ENCODE measurements at places on chromosomes 16 and 17.

- no peak for DNase-seq
Observed at GRCh38 chr16:64968539-64968938, 153.3 kb downstream of the CDH11 start.

DNA sequence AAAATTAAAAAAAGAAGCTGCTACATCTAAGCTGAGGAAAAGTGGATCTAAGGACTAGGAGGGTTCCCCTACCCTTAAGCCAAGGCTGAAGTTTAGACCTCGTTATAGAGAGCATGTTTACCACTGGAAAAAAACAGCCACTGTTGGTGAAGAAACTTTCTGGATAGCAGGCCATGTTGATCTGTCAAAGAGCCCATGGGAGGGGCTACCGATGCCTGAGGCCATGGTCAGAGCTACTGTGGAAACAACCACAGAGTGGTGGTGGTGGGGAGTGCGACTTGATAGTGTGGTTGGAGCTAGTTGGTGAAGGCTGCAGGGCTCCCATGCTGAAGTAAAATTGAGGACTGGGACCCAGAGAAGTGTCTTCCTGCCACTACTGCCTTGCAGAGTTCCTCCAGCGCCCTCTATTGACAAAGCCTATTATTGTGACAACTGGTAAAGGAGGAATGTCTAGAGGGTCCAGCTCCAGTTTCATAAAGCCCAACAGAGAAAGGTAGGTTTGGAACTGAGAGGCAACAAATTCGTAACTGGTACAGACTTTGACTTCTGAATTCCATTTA lies 12.7 kb upstream of the FAM20A start:
- DNase-seq = peak; percentile 66

GRCh38 chr16:81543571-81543970 lies 99.0 kb downstream of the CMIP start:
- peak; percentile 46 for DNase-seq

DNA sequence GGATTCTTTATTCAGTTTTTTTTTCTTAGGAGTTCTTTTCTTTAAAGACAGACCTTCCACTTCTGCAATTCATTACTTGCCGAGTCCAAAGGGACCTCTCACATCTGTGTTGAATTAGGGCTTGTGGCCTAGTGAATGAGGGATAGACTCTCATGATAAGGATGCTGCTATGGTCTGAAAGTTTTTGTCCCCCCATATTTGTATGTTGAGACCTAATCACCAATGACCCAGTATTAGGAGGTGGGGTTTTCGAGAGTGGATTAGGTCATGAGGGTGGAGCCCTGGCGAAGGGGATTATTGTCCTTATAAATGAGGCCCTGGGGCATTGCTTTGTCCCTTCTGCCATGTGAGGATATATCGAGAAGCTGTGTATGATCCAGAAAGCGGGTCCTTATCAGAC lies 9.5 kb downstream of the KRT12 start:
- peak; percentile 78 for DNase-seq

GRCh38 chr16:22642416-22643088 lies 131.9 kb downstream of the NPIPB5 start:
- no peak for DNase-seq

- DNase-seq = no peak
Observed at GRCh38 chr16:66873685-66874055, 6.6 kb upstream of the PDP2 start.

GRCh38 chr16:28267356-28267755 lies 25.0 kb upstream of the SBK1 start:
- DNase-seq = no peak

- no peak for DNase-seq
Observed at GRCh38 chr17:67784364-67785121, 40.8 kb upstream of the BPTF start.

DNA sequence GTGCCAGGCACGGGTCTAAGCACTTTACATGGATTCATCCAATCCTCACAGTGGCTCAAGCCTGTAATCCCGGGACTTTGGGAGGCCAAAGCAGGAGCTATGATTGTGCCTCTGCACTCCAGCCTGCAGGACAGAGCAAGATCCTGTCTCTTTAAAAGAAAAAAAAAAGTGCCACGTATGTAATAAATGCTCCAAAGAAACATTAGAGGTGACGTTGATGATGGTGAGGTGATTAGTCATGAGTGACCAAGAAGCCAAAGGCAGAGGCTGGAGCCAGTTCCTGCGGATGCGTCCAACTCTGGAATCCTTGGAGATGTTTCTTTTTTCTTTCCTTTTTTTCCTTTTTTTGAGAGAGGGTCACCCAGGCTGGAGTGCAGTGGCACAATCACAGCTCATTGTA lies 59.4 kb upstream of the SIAH1 start:
- peak; percentile 94 for DNase-seq

GRCh38 chr17:50267074-50267841 lies 7.0 kb upstream of the TMEM92 start:
- DNase-seq = peak; percentile 68

DNA sequence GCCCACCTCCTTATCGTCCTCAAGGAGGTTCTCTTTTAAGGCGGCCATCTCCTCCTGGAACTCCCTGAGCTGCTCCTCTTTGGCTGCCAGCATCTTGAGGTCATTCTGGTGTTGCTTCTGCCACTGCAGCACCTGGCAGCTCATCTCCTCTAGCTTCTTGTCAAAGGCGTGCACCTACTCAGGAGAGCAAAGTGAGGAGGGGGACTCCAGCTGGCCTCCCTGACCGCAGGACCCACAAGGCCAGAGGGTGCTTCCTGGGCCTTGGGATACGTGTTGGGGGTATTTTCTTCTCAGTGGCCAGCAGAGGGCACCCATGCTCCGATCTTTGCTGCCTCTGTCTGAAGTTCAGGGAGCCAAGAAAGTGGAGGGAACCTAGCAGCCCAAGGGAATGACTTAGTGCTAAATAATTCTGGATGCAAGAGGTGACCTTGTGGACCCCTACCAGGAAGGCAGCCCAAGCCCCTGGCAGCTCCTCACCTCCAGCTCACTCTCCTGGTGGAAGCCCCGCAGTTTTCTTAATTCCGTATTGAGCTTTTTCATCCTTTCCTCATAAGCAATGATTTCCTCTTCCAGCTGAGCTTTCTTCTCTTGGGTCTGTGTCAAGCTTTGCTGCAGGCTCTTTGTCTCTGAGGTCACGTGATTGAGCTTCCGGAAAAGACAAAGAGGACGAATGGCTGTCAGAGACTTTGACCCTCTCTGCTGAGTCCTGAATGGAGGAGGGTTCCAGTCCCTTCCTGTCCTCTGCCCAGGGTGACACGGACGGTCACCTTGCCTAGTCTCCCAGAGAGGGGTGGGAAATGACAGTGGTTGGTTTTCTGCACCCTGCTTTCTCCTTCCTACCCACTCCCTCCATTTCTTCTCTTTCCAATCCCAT lies 31.4 kb downstream of the DHX38 start:
- DNase-seq = peak; percentile 79

GRCh38 chr17:82553210-82553930 lies 33.8 kb downstream of the FOXK2 start:
- DNase-seq = no peak

- DNase-seq = no peak
Observed at GRCh38 chr17:6104956-6105648, 34.9 kb downstream of the WSCD1 start.

DNA sequence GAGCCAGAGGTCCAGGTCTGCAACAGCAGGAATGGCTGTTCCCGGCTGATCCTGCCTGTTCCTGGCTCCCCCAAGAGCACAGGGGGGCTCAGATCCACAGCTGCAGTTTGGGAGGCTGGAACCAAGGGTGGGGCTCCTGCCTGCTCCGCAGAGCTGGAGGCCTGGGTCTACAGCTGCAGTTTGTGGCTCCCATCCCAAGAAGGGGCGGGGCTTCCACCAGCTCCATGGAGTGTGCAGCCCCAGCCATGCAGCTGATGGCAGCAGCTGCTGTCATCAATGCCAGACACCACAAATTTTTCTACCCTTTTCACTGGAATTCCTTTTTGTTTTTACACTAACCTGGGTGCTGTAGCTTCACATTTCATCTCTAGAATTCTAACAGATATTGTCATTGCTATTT lies 135.4 kb upstream of the KIF2B start:
- DNase-seq = no peak

GRCh38 chr17:75941442-75941819 lies 589 bp upstream of the FBF1 start:
- no peak for DNase-seq

All from EH (cell line).